Activated naive CD8-positive, alpha-beta T cell treated with anti-CD3 and anti-CD28 coated beads, Interleukin-2, amount 10 ng/mL, durations not matched to agents 7 days and 5 days (primary cell): ENCODE measurements at places on chromosomes 1 and 21. TPM values are rescaled to one million over a fixed set of nuclear protein-coding genes. Genes with fewer than 3 reads are reported as not detected.

Gene FTCD
- total RNA-seq: 0.65 TPM

Gene CHI3L1
- 0.37 TPM for total RNA-seq

Gene CCDC30
- 3.1 TPM for total RNA-seq

Gene ADORA1
- not detected for total RNA-seq

Gene LCE2A
- total RNA-seq: not detected

DNA sequence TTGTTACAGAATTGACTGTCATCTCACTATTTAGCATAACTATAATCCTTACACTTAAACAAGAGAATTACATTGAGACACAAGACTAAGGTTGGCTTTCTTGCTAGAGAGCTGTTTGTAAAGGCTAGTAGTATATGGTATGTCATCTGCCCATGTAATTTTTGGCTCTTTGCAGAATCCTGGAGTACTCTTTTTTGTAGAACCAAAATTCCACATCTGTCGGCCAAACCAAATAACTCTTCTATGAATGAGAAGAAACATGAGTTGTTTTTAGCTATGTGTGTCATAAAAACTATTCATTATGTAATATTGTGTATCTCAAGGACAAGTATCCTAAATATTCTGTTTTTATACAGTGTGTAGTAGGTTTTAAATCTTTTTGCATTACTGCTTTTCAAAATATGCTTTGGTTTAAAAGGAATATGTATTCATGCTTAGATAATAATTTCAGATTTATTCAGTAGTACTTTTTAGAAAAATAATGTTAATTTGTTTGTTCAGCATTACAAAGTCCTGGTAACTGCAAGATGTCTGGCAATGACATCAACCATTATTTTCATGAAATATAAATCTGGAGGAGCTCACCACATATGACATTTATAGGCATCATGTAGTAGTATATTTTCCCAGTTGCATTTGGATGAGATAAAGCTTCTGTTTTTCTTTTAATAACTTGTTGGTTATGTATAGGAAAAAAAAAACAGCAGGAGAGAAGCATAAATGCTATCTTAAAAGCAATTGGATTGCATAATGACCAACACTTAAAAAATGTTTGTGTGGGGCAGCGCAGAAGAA, 159.8 kb downstream of the HS2ST1 start:
- H3K27me3 ChIP-seq: no peaks in the 10 kb centered on the region
- peaks cover 4% of the 10 kb centered on the region for H3K36me3 ChIP-seq
- no peaks in the 10 kb centered on the region for H3K4me1 ChIP-seq
- H3K27ac ChIP-seq: no peak overlapping the region
- no peak overlapping the region for H3K4me3 ChIP-seq

- no peak overlapping the region for H3K4me3 ChIP-seq
- no peaks in the 10 kb centered on the region for H3K36me3 ChIP-seq
- peaks cover 26% of the 10 kb centered on the region for H3K27me3 ChIP-seq
Measured at GRCh38 chr21:42777757-42778344, 101.5 kb downstream of the WDR4 start.

- no peaks in the 10 kb centered on the region for H3K4me1 ChIP-seq
- no peak overlapping the region for H3K27ac ChIP-seq
- no peaks in the 10 kb centered on the region for H3K36me3 ChIP-seq
- no peak for DNase-seq
- H3K4me3 ChIP-seq: no peak overlapping the region
- peaks cover 9% of the 10 kb centered on the region for H3K27me3 ChIP-seq
Measured at GRCh38 chr1:38115682-38116202, 69.1 kb upstream of the POU3F1 start.

DNA sequence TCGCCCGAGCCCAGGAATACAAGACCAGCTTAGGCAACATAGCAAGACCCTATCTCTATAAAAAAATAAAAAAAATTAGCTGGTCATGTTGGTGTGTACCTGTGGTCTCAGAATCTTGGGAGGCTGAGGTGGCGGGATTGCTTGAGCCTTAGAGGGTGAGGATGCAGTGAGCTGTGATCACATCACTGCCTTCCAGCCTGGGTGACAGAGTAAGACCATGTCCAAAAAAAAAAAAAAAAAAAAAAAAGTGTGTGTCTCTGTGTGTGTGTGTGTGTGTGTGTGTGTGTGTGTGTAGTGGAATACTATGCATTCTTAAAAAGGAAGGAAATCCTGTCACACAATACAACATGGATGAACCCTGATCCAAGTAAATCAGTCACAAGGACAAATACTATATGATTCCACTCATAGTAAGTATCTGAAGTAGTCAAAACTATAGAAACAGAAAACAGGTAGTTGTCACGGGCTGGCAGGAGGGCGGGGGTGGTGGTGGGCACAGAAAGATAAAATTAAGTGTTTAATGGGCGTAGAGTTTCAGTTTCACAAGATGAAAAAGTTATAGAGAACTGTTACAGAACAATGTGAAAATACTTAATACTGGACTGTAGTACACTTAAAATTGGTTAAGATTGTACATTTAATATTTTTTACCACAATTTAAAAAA, 47.8 kb downstream of the SELENOF start:
- DNase-seq: no peak
- peaks cover 5% of the 10 kb centered on the region for H3K4me1 ChIP-seq
- no peak overlapping the region for H3K27ac ChIP-seq
- H3K27me3 ChIP-seq: no peaks in the 10 kb centered on the region
- peaks cover 14% of the 10 kb centered on the region for H3K36me3 ChIP-seq
- H3K4me3 ChIP-seq: no peak overlapping the region

DNA sequence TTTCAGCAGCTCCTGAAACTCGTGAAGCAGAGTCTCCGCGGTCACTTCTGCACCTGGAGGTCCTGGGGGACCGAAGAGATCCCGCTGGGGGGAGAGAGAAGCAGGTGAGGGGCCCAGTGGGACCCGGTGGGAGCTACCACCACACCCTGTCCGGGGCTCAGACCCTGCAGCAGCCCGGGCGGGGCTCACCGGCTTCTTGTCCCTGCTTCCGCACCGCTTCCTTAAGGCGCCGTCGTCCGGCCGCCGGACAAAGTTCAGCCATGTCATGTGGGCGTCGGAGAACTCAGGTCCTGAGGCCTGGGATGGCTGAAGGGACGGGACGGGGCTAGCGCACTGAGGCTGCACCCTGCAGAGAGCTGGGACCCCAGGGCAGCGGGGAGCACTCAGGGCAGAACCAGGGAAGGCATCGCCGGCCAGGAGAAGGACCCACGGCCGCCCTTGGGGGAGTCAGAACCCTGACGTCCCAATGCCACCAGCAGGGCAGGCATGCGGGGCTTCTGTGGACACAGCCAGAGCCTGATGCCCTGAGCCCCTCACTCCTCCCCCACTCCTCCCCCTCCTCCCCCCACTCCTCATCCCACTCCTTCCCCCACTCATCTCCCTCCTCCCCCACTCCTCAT, 2.2 kb downstream of the C1QTNF12 start:
- H3K4me1 ChIP-seq: no peaks in the 10 kb centered on the region
- no peak overlapping the region for H3K4me3 ChIP-seq
- DNase-seq: no peak
- H3K27me3 ChIP-seq: peaks cover 2% of the 10 kb centered on the region
- no peaks in the 10 kb centered on the region for H3K36me3 ChIP-seq

GRCh38 chr1:246773213-246773641, 49.0 kb downstream of the SCCPDH start:
- no peak overlapping the region for H3K4me3 ChIP-seq
- H3K27me3 ChIP-seq: no peaks in the 10 kb centered on the region
- H3K4me1 ChIP-seq: peaks cover 3% of the 10 kb centered on the region
- DNase-seq: no peak
